ENCODE measurements at places on chromosomes 5 and 9.

GRCh38 chr9:99748676-99749075 lies 73.0 kb upstream of the NR4A3 start:
- DNase-seq: no peak

- no peak for DNase-seq
Measured at GRCh38 chr9:35852876-35853865, 17.0 kb downstream of the OR13J1 start.

GRCh38 chr5:1246711-1247431 lies 21.7 kb downstream of the SLC6A18 start:
- DNase-seq: no peak

DNA sequence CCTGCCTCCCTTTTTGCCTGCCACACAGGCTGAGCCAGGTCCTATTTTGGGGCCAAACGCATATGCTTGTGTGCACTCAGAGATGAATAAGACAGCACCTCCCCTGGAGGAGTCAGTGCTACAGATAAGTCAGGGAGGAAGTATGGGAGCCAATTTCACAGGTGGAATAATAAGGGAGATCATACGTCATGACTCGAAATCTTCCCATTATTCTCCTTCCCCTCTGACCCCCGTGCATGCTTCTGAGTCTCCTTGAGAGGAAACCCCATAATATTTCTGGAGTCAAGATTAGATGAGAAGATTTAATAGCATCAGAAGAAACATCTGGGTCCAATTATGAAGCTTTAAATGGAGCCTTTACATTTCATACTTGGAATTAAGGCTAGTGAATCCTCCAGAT lies 15.1 kb upstream of the ZCCHC7 start:
- no peak for DNase-seq

DNA sequence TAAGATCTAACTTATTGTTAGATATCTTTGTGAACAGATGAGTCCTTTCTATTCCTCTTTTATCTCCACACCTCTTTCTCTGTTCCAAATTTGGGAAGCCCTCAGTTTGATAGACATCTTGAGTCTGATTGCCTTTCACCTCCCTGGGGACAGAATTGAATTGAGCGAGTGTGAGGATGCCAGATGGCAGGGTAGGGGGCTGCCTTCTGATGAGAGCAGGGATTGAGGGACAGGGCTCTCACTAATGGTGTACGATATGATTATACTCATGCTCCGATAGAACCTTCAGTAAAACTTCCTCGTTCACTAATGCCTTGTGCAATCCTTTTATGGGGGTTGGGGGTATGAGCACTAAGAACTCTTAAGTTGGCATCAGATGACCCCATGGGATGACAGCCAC lies 172.1 kb upstream of the DAP start:
- DNase-seq: no peak

DNA sequence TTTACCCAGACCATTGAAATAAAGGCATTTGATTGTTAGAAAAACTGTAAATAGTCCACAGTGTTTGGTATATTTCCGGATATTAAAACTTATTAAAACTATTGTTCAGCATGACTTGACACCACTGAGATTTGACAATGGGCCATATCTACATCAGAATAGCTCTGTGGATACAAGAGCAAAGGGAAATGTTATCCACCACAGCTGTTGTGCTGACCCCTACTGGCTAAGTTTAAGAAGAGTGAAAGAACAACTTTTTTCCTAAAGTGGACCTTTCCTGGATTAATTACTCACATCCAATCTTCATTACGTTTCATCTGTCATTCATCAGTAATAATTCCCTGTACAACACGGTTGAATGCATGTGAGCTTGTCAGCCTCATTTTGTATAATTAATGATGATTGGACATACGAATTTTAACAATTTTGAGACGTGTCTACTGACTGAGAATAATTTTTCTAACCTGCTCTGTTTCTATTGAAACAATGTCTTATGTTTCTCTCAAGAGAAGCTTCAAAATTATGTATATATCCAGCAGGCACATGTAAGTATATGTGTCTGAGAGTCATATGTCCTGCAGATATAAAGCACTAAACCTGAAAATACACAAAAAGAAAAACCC lies 1952.6 kb downstream of the MAT2B start:
- no peak for DNase-seq

DNA sequence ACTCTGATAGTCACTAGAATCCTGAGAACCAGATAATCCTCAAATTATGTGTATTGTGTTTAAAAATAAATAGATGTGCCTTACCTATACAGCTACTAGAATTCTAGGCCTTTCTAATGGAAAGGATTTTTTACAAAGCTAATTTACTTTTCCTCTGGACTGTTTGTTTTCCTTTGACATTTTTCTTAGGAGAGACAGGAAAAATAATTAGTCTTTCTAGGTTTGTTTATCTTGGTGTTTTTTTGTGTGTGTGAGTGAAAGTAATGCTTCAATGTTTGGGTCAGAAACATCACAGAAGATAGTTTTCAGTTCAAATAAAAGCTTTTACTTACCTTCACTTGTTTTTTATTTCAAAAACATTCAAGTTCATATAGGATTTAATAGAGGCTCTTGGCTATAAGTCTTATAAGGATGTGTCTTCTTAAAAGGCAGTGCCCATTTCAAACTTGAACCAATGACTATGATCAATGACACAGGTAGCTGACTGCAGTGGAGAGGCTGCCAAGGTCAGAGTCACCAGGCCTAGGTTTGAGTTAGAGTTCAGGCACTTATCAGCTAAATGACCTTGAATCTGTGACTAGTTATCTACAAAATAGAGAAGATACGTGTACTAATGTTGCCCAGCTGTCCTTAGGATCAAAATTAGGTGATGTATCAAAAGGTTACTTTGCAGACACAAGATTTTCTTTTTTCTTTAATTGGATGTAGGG lies 92.8 kb downstream of the SNCAIP start:
- DNase-seq: no peak

DNA sequence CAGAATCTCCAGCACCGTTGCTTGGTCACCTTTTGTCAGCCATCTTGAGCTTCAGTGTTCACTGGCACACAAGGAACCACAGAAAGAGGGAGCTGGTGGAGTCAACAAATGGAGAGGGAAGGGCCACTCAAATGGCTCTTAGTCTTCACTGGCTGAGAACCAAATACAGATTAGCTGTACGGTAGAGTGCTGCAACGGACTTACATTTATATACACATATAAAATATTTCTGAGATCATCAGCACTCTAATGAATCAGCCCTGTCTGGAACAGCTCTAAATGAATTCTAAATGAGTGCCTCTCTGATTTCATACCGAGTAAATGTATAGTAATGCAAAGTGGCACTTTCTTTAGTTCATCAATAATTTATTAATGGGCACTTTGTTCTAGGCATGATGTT lies 24.8 kb downstream of the KCTD16 start:
- no peak for DNase-seq

DNA sequence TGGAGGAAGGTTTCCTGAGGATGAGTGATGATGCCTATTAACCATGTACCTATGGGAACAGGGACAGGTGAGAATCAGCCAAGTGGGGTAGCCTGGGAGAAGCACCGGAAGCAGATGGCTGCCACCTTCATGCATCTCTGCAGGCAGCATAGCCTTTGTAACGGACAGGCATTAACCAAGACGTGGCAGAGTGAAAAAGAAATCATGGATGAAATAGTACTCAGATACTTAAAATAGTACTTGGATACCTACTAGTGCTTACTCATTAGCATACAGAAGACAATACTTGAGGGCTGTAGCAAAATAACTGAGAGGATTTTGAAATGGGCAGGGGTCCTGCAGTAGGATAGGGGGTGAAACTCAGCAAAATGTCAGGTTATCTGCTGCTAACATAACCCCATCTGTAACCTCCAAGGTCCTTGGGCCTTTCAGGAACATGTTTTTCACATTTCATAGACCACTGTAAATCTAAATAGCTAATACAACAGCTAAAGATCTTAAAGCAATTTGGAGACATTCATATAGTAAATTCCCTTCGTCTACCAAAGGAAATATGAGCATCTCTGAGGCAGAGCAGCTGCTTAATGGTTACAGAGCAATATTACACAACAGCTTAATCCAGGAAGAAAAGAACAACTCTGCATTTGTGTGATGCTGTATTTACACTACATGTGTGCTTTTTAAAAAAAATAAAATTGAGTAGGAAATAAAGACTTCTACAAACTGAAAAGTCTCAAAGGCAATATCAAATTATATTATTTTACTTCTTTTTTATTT lies 154.3 kb downstream of the NFIB start:
- DNase-seq: no peak

DNA sequence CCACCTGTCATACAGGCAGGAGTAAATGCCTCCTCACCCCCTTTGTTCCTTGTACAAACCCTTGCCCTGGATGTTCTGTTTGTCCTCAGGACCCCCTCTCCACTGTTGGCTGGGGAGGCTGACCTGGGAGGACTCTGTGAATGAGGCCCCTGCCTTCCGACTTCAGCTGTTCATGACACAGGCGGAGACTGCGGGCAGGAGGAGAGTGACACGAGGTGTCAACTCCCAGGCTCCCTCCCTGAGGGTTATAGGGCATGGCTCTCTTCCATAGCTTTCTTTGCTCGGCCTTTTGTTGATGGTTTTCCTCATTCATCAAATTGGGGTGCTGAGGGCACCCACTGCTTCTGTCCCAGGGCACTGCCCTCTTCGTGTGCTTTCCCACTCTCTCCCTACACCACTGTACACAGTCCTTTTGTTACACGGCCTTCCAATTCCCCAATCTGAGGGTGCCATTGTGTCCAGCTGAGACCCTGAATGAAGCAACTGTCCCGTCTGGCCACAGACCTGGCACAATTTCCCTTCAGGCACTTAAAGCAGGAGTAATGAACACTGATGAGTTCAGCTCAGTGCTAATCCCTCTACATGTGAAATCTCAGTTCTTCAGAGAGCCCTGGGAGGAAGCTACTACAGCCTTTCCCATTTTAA lies 33.8 kb downstream of the KCNIP1 start:
- no peak for DNase-seq

GRCh38 chr5:107619781-107620180 lies 51.0 kb downstream of the EFNA5 start:
- DNase-seq: no peak

DNA sequence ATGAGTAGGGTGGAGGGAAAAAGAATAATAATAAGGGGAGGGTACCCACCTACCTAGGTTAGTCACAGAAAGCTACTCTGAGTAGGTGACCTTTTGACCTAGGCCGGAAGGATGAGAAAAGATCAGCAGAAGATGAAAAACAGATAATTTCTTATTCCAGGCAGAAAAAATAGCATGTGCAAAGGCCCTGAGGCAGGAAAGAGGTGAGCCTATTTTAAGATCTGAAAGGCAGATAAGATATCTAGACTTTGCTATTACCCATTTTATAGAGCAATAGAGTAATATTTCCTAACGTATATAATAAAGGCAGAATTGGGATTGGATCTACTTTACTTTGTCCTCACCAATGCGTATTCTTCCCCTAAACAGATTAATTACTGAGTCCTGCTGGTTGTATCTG lies 393.9 kb upstream of the MPDZ start:
- DNase-seq: no peak

DNA sequence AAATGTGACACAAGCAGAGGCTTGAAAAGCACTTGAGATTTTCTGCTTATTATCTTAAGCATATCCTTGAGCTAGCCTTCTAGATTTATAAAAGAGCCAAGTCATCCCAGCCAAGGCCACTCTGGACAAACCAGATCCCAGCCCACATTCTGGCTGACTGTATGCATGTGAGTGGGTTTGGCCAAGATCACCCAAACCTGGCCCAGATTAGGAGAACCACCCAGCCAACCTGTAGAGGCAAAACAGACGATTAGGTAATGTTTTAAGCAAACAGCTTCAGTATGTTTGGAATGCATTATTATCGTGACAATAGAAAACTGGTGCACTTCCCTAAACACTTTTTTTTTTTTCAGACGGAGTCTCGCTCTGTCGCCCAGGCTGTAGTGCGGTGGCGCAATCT lies 151.9 kb downstream of the SPATA31D1 start:
- no peak for DNase-seq

- DNase-seq: no peak
Measured at GRCh38 chr9:128683340-128684064, 5.5 kb upstream of the SET start.

DNA sequence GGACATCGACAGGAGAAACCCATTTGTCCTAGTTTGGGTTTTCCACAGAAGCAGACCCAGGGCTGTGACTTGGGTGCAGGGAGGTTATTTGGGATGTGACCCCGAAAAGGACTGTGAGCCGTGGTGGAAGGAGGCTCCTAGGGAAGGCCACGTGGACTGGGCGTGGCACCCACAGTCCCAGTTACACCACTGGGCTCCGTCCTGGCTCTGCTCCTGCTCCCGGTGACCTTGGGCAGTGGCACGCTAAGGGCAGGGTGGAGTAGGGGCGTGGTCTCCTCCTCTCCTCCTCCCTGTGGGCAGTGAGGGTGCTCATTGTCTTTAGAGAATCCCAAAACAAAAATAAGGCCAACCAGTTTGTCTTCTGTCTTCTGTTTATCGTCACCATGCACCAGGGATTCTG lies 190.1 kb downstream of the GADD45G start:
- DNase-seq: no peak

GRCh38 chr5:90915393-90915792 lies 356.8 kb downstream of the ADGRV1 start:
- DNase-seq: no peak

DNA sequence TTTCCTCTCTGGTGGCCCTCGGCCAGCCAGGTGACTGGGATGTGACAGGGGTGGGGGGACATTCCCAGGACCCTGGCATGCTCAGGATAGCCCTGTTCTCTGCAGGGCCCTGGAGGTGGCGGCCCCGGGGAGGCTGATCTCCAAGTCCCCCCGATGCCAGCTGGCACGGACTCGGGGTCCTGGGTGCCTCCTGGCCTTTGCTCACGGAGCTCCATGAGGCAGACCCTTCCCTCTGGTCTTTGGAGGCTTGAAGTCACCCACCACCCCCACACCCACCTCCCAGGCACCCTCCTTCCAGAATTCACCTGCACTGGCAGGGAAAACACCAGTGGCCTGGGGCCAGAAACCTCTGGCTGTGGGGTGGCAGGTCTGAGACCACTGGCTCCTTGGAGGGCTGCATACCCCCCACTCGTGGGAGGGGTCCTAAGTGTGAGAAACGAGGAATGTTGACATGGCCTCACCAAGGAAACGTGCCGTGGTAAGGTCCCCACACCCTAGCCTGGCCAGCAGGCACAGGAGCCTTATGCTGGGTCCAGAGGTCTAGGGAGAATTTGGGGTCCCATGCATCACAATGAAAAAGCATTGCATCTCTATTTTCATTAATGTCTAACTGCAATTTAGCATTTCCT lies 130.8 kb upstream of the FAM120A start:
- no peak for DNase-seq

- DNase-seq: no peak
Measured at GRCh38 chr5:166497496-166498104, 1793.8 kb upstream of the WWC1 start.

GRCh38 chr9:136821826-136822544 lies 14.2 kb downstream of the RABL6 start:
- no peak for DNase-seq

DNA sequence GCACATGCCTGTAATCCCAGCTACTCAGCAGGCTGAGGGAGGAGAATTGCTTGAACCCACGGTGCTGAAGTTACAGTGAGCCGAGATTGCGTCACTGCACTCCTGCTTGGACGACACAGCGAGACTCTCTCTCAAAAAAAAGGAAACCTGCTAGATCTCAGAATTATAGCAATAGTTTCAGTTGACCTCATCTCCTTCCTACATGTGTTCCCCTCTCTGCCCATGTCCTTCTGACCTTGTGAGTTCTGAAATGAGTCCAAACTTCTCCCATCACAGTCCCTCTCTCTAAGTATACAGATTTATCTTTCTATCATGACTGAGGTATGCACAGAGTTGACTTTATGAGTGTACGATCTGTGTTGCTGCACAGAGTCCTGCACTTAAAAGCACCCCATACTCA lies 44.6 kb upstream of the SHOC1 start:
- no peak for DNase-seq

GRCh38 chr9:2036844-2037243 lies 21.7 kb downstream of the SMARCA2 start:
- DNase-seq: no peak

Data from head of caudate nucleus (tissue), 42 donors.